ENCODE measurements at places on chromosomes 1 and 21.

- no peak for DNase-seq
These were observed 19.9 kb upstream of the SHCBP1L start for GRCh38 chr1:182972829-182973228.

GRCh38 chr1:43540653-43541071 is 10.0 kb downstream of the PTPRF start:
- no peak for DNase-seq

DNA sequence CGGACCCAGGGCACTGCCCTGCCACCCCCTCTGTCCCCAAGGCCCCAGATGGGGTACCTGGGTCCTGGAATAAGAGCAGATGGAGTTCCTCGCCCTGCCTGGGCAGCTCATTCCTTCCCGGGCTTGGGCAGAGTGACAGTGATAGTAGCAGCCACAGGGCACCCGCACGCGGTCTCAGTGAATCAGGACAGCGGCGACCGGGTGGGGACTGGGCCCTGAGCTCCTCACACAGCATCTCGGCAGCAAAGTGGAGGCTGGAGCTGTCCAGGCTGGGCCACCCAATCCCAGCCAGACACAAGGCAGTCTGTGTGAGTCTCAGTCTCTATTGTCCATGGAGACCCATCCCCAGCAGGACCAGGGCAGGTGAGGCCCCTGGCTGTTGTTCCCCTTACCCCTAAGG is 37.4 kb upstream of the CCDC27 start:
- DNase-seq = no peak

DNA sequence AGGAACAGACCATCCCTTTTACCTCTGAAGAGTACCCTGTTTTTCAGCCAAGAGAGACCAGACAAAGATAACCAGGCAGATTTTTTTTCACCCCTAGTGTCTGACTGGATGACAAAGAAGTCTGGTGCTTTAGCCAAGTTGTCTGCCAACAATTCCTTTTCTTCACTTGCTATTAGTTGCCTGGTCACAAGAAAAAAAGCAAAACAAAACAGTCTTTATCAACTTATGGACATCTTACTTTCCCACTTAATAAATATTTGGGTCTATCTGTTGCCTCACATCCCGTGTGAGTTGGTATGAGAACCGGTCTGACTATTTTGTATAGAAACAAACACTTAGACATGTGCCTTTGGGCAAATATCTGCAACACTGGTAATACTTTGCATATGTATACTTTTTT is 662.9 kb downstream of the PLPP3 start:
- no peak for DNase-seq

DNA sequence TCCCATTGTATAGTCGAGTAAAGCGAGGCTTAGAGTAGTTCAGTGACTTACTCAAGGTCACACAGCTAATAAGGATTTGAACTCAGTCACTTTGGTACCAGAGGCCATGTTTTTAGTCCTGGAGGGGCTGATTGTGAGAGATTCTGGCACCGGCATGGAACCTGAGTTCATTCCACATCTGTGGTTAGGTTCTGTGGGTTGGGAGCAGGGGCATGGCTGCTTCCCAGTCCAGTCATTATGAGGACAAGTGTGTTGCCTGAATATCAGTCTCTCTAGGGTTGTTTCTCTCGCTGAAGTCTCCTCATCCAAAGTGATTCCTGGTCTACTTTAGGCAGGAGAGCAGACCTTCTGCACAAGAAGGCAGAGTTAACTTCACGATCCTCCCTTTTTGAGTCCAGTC is 90.6 kb downstream of the C1orf94 start:
- no peak for DNase-seq

DNA sequence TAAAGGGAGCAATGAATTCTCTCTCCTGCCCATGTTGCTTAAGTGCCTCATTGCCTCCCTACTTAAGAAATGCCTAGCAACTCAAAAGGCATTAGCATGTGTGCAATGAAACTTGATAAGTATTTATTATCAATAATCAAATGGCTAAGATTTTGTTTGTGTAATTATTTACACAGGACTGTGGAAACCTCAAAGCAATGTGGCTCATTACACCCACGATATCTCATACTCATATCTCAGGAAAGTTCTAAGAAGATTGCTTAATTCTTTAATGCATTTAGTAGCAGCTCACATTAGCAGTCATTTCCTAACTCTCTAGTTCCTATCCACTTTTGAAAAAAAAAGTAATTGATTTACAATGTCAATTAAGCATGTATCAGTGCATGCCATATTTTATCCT is 253.3 kb downstream of the DUSP10 start:
- no peak for DNase-seq

DNA sequence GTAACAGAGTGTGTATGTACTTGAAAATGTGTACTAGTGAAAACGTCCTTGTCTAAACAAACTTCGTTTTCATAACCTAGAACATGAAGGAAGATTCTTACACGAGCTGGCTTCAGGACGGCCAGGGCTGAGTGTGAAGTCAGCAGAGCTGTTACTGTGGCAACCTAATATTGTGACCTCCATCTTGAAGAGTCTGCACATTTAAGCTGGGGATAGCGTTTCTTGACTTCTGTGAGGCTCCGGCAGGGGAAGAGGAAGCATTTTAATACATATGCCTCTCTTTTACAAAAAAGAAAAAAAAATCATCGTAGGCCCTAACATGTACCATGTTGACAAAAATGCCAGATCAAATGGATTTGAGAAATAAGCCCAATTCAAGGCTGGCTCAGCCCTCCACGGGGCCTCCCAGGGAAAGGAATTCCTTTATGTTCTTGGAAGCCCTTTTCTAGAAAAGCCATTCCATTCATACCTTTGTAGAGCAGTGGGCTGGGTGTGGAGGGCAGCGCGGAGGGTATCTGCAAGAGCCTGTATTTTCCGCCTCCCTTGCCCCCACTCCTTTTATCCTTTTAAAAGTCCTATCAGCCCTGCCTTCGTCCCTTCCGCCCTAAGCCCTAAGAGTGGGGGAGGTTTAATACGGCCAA is 51.1 kb downstream of the SIM2 start:
- no peak for DNase-seq

DNA sequence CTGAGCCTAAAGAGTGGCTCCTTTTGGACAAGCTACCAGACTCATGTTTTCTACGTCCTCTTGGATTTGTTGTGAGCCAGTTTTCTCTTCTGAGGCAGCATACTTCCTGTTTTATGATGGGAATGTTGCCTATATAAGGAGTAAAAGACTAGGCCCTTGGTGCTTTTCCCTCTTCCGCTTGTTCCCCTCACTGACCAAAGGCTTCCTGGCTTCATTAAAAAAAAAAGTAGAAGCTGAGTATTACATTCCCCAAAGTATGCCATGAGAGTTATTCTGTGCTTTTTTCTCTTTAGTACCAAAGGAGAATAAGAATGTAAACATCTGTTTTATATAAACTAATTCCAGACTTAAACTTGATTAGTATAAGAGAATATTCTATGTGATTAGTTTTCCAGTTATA is 6.5 kb upstream of the HMCN1 start:
- DNase-seq = no peak

DNA sequence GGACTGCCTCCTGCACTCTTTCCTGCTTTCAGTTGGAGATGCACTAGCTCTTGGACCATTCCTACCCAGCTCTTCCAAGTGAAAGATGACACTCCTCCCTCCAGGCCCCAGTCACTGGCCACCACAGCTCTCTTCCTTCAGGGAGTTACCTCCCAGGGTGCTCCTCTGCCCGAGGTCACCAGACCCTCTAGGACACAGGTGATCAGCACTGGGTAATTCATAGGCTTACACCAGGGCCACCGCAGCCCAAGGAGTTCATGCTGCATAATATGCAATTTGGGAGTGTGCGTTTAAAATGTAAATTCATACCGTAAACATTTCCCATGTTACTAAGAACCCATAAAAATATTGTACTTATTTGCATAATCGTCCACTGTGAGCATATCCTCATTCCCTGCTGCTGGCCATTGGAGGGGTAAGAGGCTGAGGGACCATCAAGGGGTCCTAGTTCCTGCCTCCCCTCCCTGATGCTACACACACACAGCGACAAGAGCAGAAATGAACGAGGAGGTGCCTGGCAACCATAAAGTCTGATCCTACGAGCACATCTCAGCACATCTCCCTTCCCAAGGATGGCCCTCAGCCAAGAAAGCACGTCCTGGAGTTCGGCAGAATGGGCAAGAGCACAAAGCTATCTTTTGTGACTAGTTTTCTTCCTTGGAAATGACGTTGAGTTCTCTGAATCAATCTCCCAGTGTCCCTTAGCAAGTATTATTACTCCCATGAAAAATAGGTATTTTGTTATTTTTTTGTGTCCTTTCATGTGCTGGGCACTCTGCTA is 222.9 kb upstream of the RAB4A start:
- DNase-seq = no peak

DNA sequence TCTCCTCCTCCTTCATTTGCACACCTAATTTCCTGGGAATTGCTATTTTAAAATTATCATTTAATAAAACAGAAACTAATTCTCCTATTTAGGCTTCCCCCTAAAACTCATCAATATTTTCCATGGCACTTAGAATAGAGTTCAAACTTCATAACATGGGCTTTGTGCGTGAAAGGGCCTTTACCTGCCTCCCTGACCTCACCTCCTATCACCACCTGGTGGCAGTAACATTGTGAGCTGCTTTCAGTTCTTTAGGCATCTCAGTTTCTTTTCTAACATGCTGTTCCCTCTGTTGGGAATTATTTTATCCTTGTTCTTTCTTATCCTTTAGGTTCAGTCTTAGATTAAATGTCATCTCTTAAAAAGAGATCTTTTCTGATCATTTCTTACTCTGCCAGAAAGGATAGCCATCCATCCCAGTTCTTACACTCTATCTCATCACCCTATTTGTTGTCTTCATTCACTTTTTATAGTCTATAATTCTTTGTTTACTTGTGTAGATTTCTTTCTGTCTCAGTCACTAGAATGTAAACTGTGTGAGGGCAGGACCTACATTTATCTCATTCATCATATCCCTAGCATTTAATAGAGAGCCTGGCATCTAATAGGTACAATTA is 133.8 kb upstream of the KIAA1614 start:
- no peak for DNase-seq

GRCh38 chr21:44898851-44899767 is 21.6 kb downstream of the ITGB2 start:
- DNase-seq = no peak

- no peak for DNase-seq
These were observed 87.5 kb downstream of the COP1 start for GRCh38 chr1:176119549-176119948.

- DNase-seq = no peak
These were observed 102.1 kb downstream of the TYW3 start for GRCh38 chr1:74835051-74835450.

- DNase-seq = no peak
These were observed 918.8 kb upstream of the TMPRSS15 start for GRCh38 chr21:19322360-19322759.

GRCh38 chr1:159000070-159000409 is 9.7 kb upstream of the IFI16 start:
- no peak for DNase-seq

DNA sequence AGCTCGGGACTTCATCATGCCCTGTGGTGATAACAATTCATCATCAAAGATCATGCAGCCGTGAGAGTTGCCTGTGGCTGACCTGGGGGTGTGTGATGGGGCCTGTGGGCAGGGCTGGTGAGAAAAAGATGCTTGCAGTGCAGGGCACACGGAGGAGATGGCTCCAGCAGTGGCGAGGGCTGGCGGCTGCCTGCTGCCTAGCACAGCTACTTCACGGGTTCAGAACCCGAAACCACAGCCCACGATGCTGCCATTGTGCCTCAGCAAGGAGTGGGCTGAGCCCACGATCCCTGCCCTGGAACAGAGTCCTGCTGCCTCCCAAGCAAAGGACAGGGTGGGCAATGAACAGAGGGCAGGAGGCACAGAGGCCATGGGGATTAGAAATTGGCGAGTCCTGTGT is 631 bp upstream of the KRTAP10-9 start:
- no peak for DNase-seq

- no peak for DNase-seq
These were observed 12.8 kb downstream of the PMF1 start for GRCh38 chr1:156225677-156226014.

DNA sequence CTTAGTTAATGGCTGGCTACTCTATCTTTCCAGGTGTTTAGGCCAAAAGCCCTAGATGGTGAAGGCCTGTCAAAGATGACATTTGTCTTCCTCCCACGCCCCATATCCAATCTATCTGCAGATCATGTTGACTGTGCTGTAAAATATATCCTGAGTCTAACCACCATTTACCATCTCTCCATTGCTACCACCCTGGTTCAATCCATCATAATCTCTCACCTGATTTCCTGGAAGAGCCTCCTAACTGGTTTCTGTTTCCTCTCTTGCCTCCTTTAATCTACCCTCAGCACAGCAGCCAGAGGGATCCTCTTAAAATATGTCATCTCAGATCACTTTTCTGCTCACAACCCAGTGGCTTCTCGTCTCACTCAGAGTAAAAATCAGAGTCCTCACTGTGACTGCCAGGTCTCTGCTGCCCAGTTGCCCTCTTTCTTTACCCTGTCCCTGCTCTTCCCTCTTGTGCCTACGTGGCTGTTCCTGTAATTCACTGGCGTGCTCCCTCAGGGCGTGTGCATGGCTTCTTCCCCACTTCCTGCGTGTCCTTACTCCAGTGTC is 17.8 kb downstream of the TMEM50A start:
- DNase-seq = no peak

- DNase-seq = no peak
These were observed 151.7 kb downstream of the COP1 start for GRCh38 chr1:176055398-176055797.

DNA sequence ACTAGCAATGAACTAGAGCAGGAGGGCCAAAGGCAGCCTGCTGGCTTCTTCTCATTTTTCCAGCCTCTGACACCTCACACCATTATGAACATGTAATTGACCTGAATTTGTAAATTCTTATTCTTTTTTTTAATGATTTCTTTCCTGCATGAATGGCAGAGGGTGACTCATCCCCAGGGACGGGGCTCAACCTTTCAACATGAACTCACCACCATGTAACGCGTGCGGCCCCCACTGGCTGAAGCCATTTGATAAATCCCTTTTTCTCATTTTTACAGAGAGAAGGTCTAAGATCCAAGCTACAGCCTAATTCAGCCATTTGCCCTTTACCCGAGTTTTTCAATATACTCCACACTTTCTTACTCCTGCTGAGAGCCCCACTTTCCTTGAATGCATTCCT is 9.3 kb upstream of the ETS2 start:
- no peak for DNase-seq

DNA sequence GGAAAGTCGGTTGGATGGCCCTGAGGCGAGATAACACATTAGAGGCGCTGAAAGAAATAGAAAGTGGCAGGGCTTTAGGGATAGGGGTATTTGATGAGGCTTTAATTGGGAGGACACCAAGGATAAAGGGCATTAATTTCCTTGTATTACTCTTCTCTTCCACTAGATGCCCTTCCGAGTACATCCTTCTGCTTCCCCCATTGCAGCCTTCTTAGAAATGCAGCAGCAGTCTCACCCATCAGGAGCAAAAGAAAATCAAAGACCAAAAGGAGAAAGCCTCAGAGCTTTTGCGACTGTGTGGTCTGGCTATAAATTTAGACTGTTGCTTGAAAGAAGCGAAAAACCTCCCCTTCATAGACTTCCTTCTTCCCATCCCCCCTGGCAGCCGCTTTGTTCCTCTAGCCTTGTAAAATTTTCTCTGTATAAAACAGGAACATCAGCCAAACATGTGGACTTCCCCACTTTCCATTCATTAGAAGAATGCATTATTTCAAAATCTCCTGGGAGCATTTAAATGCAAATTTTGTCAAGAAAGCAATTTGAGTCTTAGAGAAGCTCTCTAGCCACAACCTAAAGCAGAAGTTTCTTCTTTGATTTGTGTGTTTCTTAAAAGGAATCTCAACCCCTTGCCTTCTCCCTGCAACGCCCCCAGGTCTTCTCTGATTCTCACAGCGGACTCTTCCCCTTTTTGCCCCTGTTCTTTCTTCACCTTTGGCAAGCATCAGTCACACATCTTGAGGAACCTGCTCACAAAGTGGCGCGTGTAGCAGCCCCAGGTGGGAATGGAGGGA is 76.6 kb downstream of the NDUFS5 start:
- DNase-seq = no peak

- DNase-seq = no peak
These were observed 23.4 kb downstream of the PRKCZ start for GRCh38 chr1:2073382-2074230.

Data from activated CD8-positive, alpha-beta memory T cell treated with anti-CD3 and anti-CD28 coated beads for 1 hour (primary cell).